Activated CD4-positive, CD25-positive, alpha-beta regulatory T cell (primary cell): ENCODE measurements at places on chromosomes 2 and 18.

DNA sequence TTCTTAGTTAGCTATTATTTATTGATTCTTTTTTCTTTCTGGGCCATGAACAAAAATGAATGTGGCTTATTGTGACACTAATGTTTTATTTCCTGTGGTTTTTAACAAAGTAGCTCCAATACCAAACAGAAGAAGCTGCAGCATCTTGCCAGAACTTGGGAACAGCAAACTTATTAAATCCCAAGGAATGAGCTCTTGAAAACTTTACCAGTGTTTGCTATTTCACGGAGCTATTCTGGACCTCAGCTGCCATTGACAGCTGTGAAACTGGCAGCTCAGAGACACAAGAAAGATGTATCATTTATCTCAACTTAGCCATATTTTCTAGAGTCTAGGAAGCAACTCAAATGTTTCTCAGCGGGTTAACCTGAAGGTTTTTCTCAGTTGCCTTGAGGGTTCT lies 91.0 kb upstream of the NEUROD1 start:
- DNase-seq = no peak

DNA sequence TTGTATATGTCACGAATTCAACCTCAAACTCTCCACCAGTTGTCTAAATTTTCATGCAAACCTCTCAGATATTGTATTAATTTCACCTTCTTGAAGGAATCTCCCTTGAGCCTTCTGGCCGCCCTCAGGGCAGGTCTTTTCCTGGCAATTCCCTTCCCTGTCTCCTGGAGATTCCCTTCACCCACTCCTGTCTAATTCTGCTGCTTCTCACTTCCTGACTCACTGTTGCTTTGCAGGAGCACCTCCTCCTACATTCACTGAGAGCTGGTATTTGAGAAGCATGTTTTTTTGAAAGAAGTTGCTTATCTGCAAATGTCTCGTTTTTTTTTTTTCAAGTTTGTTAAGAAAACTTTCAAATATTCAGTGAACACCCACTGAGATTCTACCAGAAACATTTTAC lies 79.9 kb upstream of the OTOS start:
- DNase-seq = no peak

GRCh38 chr2:232971744-232972143 lies 41.3 kb downstream of the NGEF start:
- no peak for DNase-seq

DNA sequence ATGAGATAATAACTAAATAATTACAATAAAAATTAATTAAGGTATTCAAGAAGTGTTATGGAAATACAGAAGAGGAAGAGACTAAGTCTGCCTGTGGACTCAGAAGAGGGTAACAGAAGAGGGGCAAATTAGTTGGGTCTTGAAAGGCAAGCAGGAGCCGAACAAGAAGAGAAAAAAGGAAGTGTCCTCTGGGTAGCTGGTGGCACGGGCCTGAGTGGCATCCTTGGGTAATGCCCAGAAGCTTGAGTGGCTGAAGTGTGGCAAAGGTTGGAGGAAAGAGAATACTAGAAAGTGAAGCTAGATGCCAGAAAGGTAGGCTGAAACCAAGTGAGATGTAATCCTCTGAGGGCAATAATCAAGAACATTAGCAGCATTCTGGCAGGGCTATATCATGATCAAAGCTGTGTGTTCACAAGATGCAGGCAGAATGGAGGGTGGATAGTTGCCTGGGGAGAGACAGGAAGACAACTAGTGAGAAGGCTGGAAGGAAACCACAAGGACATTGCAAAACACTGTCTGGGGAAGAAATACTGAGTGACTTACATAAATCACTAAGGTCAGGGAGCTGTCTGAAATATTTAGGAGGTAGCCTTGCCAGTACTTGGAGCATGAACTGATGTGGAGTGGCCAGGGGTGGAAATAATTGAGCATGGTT lies 16.2 kb downstream of the DOCK10 start:
- DNase-seq = no peak

GRCh38 chr2:115910270-115910669 lies 1467.8 kb downstream of the DPP10 start:
- no peak for DNase-seq

DNA sequence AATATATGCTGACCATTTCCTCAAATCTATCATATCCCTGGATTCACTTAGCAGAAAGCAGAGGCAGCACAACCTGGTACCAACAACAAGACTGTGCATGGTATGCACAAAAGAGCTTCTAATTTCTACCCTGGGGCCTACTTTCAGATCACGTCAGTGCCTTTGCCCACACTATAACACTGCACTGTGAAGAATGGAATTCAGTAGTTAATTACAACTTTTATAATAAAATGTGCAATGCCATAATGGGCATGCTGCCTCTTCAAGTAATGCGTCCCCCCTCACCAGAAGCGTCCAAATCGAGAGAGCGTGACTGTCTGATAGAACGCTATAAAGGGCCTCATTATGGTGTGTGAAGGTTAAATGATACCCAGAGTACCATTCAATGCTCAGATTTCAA lies 328.1 kb upstream of the PKDCC start:
- no peak for DNase-seq

- DNase-seq = no peak
Measured at GRCh38 chr2:36420569-36421181, 65.1 kb downstream of the CRIM1 start.

- no peak for DNase-seq
Measured at GRCh38 chr2:203878063-203878462, 10.5 kb downstream of the CTLA4 start.

DNA sequence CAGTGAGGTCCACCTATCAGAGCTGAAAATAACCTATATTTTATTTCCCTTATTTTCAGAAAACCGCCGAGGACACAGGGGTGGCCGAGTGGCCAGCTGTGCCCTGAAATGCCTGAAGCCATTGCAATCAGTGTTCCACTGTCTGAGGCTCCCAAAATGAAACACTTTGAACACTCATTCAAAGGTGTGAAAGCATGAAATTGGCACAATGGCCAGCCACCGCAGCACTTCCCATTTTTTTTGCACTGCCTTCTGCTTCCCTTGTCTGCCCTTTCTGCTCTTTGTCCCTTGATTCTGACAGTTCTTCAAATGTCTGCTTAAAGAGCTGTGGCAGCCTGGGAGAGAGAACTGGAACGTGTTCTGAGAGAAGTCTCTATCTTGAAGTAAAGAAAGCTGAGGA lies 1127.5 kb upstream of the CELF4 start:
- no peak for DNase-seq

GRCh38 chr18:79629249-79629558 lies 50.4 kb upstream of the CTDP1 start:
- no peak for DNase-seq

GRCh38 chr18:61333746-61334490 lies 688 bp downstream of the CDH20 start:
- no peak for DNase-seq

- no peak for DNase-seq
Measured at GRCh38 chr2:134461511-134461910, 207.6 kb downstream of the MGAT5 start.

DNA sequence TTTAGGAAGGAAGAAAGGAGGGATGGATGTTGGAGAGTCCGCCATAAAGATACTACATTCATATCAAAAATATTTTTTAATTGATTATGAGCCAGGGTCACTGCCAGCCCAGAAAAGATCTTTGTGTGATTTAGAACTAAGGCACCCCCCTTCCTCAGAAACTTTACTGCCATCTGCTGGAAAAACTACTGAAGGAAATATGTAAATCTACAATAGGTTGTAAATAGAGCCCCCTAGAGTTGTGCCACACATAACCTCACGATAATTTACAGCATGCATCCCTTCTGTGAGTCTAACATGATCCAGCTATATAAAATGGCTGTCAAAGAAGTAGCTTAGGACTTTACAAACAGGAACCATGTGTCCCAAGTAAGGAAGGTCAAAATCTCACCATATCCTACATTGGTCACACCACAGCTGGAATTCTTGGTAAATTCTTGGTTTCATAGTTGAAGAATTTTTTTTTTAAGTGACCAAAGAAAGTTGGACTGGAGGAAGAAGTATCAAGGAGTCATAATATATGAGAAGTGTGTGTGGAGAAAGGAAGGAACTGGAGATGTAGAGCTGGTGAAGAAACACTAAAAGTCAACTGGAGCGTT lies 152.5 kb downstream of the CYP26B1 start:
- DNase-seq = no peak

GRCh38 chr2:66587216-66587615 lies 152.3 kb downstream of the MEIS1 start:
- DNase-seq = no peak

DNA sequence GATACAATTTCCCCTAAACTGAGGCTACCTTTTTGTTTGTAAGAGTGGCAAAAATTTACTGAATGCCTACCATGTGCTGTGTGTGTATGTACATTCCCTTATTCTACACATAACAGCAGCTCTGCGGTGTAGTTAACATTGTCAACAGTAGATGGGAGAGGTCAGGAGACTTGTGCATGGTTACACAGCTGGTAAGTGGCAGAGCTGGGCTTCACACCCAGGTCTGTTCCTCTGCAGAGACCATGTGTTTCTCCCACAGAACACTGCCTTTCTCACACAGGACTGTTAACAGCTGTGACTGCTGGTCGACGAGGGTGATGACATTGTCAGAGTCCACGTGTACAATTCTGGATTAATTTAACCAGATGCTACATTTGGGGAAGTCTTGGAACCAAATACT lies 49.1 kb downstream of the EML6 start:
- no peak for DNase-seq

GRCh38 chr2:23452853-23453420 lies 68.0 kb downstream of the KLHL29 start:
- DNase-seq = no peak

DNA sequence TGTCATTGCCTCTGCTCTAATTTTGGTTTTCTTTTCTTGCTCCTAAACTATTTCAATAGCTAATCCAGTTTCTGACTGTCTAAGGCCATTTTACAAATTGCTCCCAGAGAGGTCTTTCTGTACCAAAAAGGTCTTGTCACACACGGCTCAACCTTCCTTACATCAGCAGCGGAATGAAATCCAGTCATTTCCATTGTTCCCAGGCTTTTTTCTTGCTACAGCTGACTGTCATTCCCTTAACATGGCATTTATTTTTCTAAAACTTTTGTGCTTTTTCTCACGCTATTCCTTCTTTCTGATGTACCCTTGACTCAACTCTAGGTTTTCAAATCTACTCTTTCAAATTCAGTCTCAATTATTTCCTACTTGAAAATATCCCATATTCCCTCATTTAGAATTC lies 24.3 kb downstream of the FAM171B start:
- no peak for DNase-seq

DNA sequence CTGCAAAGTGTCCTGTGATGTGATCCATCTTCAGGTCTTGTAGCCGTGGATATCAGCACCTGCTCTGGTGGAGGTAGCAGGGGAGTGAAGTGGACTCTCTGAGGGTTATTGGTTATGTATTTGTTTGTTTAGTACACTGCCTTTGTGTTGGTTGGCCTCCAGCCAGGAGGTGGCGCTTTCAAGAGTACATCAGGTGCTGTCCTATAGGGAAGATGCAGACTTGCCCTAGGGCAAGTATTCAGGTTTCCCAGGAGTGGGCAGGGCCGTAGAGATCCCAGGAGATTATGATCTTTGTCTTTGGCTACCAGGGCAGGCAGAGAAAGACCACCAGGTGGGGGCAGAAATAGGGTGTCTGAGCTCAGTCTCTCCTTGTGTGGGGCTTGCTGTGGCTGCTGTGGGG lies 411.8 kb downstream of the SOX11 start:
- DNase-seq = no peak

GRCh38 chr2:127451981-127452380 lies 33.8 kb downstream of the PROC start:
- DNase-seq = no peak

- no peak for DNase-seq
Measured at GRCh38 chr2:205706769-205707381, 24.6 kb downstream of the NRP2 start.

DNA sequence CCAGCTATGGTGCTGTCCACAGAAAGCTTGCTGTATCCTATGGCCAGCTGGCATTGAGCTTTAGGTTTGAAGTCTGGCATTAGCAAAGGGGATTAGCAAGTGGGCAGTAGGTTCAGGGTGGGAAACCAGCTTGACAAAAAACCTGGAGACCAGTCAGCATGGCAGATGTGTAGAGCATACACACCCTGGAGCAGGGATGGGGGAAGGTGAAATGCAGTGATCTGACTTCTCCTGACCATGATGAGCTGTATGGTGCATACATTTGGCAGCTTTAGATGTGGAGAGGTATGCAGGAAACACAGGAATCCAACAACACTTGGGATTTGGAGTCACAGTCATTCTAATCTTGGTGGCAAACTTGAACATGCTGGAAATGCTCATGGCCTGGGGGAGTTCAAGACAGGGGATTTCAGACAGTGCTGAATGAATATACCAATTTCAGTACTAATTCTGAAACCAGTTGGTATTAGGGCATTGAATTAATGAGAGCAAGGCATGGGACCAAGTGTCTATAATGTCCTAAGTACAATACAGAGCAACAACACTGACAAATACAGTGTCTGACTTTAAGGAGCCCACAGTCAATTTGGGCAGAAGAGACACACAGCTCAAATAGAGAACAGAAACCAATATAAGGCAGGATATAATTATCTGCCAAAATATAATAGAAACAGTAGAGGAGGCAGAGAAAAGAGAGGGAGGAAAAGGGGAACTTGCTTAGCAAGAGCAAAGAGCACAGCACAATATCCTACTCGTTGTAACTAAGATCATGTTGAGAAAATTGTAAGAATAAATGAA lies 11.8 kb downstream of the ARHGAP15 start:
- no peak for DNase-seq

DNA sequence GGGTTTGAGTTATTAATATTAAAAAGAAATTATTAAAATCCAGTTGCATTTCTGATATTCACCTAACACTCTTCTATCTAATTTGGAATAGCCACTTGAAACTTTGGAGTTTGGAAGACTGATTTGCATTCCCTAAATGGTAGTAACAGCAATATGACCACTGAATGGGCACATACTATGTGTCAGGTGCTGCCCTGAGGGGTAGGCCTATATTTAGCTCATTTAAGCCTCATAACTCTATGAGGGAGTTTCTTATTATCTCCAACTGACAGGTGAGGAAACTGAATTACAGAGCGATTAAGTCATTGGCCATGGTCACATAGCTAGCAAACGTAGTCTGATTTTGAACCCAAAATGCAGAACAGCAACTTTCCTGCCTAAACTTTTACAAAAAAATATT lies 77.3 kb downstream of the VWA3B start:
- DNase-seq = no peak

GRCh38 chr2:31698722-31699121 lies 118.0 kb upstream of the SRD5A2 start:
- DNase-seq = no peak

GRCh38 chr2:124153713-124154112 lies 128.6 kb downstream of the CNTNAP5 start:
- DNase-seq = no peak

- DNase-seq = peak; percentile 24
Measured at GRCh38 chr18:75249672-75250470, 39.3 kb downstream of the TSHZ1 start.

GRCh38 chr2:157124731-157125130 lies 132.8 kb upstream of the GALNT5 start:
- DNase-seq = no peak

- DNase-seq = no peak
Measured at GRCh38 chr18:32598144-32598543, 127.5 kb upstream of the GAREM1 start.

GRCh38 chr18:54975598-54975997 lies 16.3 kb upstream of the CCDC68 start:
- no peak for DNase-seq
